ENCODE measurements at places on chromosomes 4 and X.

DNA sequence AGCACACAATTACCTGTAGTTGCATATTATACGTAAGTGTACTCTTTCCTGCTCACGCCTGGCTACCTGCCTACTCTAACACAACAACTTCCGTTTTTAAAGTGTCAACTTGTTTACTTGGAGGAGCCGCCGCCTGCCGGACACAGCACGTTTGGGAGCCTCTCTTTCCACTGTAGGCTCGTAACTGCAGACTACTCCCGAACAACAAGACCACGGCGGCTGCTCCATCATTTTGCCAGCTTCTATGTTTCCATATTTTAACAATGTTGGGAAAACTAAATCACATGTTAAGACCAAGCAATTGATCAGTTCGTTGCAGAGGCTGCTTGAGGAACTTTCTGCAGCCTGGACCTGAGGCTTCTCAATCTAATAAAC lies 841 bp downstream of the MTNR1A start:
- no peak for DNase-seq

DNA sequence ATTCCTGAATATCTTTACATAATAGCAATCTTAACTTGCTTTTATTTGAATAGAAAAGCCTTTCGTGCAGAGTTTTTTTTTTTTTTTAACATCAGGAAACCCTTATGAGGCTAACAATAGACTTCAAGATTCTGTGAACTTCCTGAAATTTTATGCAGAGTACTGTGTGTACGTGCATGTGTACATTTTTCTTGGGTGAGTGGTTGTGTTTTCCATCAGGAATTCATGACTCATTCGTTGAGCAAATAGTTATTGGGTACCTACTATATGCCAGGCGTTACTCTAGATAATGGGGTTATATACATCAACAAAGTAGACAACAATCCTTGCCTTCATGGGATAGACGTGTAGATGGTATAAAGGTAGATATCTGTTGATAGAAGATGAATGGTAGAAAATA lies 59.1 kb downstream of the MRPL1 start:
- DNase-seq: no peak

- no peak for DNase-seq
These were observed 1029.7 kb upstream of the TENM3 start for GRCh38 chr4:181213551-181213950.

DNA sequence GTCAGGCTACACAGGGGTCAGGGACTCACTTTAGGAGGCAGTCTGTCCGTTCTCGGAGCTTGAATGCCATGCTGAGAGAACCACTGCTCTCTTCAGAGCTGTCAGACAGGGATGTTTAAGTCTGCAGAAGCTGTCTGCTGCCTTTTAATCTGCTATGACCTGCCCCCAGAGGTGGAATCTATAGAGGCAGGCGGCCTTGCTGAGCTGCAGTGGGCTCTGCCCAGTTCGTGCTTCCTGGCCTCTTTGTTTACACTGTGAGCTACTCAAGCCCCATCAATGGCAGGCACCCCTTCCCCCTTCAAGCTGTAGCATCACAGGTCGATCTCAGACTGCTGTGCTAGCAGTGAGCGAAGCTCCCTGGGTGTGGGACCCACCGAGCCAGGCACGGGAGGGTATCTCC lies 31.5 kb upstream of the UNC5C start:
- DNase-seq: no peak

DNA sequence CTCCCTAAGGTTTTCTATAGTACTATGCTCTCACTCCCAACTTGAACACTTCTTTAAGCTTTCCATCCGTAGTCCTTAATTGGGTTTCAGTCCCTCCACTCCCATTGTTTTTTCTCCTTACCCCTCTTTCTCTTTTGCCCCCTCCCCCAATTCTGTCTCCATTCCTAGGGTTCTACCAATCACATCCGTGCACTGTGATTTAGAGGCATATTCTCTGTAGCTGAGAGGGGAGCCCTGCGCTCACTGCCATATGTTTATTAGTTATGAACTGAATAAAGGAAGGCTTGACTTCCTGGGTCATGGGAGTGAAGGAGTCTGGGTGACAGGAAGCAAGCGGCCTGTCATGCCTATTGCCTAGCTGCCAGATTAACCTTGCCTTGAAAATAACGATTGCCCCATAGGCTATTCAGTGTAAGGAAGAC lies 471 bp downstream of the MCTS1 start:
- peak; percentile 12 for DNase-seq

GRCh38 chr4:25847329-25847728 lies 15.5 kb downstream of the SEL1L3 start:
- no peak for DNase-seq

DNA sequence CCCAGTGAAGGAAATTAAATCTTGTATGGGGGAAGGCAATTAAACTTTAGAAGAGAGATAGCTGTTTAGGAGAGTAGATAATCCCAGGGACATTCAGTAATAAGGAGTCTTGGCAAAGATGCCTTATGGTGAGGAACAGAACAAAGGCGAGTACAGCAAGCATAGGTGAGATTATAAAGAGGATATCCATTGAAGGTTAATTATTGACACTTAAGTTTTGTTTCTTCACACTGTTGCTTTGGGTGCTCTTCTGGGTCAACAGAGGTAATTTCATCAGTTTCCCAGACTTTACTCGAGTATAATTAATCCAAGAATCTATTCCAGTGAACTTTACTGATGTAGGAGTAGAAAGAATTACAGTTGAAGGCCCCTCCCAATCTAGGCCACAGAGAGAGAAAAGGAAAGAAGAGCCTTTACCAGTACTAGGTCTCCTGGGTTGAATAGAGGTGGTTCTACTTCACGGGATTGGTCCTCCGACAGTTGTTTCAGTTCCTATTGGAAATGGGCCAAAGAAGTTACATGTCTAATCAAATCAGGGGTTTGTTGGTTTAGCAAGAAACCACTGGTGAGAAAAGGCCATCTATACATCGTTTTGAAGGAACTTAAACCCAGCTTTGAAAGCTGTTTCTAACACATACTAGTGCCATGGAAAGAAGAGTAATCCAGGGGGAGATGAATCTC lies 27.2 kb downstream of the EPGN start:
- DNase-seq: no peak

DNA sequence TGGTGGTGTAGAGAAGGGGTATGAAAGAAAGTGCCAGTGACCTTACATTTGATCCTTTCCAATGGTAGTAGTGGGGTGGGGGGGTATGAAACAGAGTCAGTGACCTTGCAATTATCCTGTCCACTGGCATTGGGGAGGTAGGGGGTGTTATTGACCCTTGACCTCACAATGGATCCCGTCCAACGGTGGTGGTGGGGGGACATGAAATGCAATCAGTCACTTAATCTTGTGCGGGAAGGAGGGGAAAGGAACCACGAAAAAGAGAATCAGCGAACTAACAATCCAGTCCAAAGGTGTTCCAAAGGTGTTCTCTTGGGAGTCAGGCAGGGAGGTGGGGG lies 619 bp upstream of the PDK3 start:
- DNase-seq: no peak

- no peak for DNase-seq
These were observed 23.7 kb upstream of the PNPLA4 start for GRCh38 chrX:7950865-7951264.

GRCh38 chrX:112736310-112736709 lies 56.6 kb upstream of the LHFPL1 start:
- DNase-seq: no peak

- DNase-seq: no peak
These were observed 100.2 kb upstream of the PGRMC2 start for GRCh38 chr4:128387600-128388351.

DNA sequence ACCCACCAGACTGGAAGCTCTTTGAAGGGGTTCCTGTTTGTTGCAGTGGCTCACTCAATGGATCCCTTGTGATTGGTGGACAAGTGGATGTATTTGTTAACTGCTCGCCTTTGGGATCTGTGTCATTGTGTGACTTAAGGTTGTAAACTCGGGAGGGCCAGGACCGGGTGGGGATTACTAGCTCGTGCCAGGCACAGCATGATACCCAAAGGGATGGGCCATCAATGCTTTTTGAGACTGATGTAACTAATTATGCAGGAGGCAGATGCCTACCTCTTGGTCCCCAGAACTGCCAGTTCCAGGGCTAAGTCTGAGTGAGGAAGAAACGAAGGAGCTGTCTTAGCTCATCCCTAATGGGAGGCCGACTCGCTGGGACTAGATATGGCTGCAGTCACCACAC lies 27.7 kb downstream of the UTP14A start:
- DNase-seq: no peak

DNA sequence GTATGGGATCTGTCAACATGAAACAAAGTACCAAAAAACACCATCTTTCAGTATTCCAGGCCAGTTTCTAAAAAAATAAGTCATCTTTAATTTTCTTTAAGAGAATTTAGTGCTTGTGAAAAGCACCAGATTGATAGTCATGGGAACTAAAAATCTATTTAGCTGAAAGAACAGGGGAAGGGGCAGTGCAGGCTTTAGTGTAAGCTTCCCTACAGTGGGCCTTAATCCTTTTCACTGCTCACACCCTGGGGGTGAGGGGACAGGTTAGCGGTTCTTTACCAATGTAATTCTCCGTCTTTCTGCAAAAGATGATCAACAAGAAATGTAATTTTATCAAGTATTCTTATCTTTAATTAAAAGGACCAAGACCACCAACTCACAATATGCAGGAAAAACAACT lies 47.1 kb downstream of the CHIC2 start:
- DNase-seq: no peak

GRCh38 chr4:156598138-156598681 lies 373.4 kb downstream of the PDGFC start:
- no peak for DNase-seq

DNA sequence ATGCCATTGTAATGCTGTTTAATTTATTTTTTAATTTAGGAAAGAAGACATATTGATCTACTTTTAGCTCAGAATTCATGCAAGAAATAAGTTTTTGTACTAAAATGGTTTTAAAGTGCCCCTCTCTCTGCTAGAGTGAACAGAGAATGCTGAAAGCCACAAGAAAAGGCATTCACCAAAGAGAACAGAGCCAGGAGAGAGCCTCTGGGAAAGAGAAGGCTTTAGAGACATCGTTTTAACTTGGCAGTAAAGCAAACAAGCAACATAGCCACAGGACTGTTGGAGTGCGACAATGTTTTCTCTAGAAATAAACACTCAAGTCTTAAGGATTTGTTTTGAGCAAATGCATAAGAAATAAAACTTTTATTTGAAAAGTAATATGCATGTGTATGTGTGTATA lies 484.1 kb upstream of the CPEB2 start:
- DNase-seq: no peak

GRCh38 chr4:82770607-82771006 lies 28.0 kb downstream of the SCD5 start:
- DNase-seq: no peak

GRCh38 chr4:137674066-137674465 lies 141.8 kb upstream of the PCDH18 start:
- no peak for DNase-seq

- DNase-seq: no peak
These were observed 249.4 kb downstream of the ARHGAP10 start for GRCh38 chr4:147981305-147981704.

DNA sequence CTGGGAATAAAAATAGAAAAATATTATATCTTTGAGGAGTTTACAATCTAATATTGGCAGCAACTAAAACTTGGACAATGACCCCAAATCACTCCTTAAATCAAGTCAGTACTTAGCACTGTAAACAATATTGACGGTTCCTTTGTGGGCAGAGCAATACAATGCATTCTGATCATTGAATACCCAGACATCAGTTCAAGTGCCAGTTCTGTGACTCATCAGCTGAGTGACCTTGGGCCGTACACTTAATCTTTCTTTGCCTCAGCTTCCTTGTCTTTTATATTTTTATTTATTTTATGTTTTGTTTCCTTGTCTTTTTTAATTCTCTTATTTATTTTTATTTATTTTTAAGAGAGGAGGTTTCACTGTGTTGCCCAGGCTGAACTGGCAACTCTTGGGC lies 112.2 kb upstream of the ANXA3 start:
- no peak for DNase-seq

GRCh38 chr4:17367201-17367600 lies 144.7 kb downstream of the QDPR start:
- no peak for DNase-seq

GRCh38 chr4:87037671-87038334 lies 103.0 kb downstream of the AFF1 start:
- DNase-seq: no peak

- DNase-seq: no peak
These were observed 138.6 kb downstream of the HDX start for GRCh38 chrX:84363663-84364062.

- no peak for DNase-seq
These were observed 7.1 kb downstream of the CPZ start for GRCh38 chr4:8599657-8600056.

- no peak for DNase-seq
These were observed 30.6 kb upstream of the GC start for GRCh38 chr4:71814433-71814832.

- no peak for DNase-seq
These were observed 16.3 kb upstream of the DDX3X start for GRCh38 chrX:41317477-41318208.

DNA sequence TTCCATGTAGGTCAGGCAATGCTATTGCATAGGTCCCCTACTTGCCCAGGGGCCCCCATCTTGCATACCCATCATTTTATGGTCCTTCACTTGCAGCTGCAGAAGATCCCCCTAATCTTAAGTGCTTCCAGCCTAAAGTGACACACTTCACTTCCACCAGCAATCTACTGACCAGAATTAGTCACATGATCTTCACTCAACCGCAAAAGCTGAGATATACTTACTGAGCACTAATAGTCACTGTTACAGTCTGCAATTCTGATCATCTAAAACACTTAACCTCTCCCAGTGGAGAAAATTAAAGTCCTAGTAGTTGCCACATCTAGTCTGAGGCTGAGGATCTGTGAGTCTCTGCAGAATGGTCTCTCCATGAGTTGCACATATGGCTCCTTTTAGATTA lies 82.1 kb downstream of the AREG start:
- DNase-seq: no peak

DNA sequence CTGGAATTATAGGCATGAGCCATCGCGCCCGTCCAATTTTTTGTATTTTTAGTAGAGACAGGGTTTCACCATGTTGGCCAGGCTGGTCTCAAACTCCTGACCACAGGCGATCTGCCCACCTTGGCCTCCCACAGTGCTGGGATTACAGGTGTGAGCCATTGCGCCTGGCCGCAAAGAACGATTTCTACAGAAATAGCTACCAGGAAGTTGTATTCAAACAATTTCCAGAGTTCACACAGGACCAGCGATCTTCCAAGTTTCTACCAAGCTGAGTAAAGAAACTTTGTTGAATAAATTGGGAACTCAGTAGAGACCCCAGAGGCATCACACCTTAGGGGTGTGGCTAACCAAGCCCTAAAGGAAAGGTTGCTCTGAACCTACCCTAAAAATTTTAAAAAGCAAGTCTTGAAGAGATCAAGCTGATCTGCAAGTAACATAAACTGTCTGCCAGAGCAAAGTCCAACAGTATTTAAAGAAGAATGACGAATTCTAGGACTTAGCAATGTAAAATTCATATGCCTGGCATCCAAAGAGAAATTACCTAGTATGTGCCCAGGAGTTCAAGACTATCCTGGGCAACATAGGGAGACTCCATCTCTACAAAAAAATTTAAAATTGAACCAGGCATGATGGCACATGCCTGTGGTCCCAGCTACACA lies 48.4 kb upstream of the USP9X start:
- no peak for DNase-seq

DNA sequence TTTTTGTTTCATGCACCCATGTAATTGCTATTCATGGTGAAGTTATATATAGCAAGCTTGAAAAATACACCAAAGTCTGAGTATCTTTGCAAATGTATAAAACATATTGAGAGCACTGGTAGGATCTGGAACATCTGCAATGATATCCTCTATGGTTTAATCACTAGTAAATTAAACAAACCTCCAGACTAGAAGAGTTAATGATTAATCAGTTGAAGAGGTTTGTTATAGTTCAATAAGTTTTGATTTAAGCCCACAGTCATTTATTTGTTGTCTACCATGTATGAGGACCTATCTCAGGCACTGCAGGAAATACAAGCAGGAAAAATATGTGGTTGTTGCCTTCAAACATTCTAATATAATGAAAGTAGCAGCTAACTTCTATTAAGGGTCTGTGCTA lies 16.5 kb downstream of the CYBB start:
- no peak for DNase-seq

Data from effector CD4-positive, alpha-beta T cell (primary cell).